Endodermal cell (in vitro differentiated cells): ENCODE measurements at places on chromosomes 4 and X. TPM values are rescaled to one million over a fixed set of nuclear protein-coding genes. Genes with fewer than 3 reads are reported as not detected.

DNA sequence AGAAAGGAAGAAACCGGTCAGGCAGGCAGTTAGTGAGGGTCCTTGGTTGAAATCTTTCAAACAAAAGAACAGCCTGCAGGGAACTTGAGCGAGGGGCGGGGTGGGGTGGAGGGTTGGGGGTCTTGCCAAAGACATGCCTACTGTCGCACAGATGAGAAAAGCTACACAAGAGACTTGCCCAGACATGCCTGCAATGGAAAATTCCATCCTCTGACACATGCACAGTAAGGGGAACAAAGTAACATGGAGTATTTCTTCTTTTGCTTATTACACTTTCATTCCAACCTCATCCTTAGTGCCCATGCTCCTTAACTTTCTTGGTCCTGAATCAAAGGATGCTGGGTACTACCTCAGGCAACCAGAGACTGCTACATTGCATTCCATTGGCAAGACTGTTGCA is 1491.2 kb downstream of the STIM2 start:
- no peaks in the 10 kb centered on the region for H3K4me1 ChIP-seq
- no peaks in the 10 kb centered on the region for H3K27me3 ChIP-seq
- no peak for DNase-seq

GRCh38 chr4:56434599-56435139 is 746 bp downstream of the PPAT start:
- no peaks in the 10 kb centered on the region for H3K4me1 ChIP-seq
- DNase-seq = peak; percentile 85
- H3K27ac ChIP-seq = peak overlapping the region; percentile 67
- H3K27me3 ChIP-seq = no peaks in the 10 kb centered on the region
- peak overlapping the region; percentile 99 for H3K4me3 ChIP-seq

SUPT20HL1 gene
- total RNA-seq = not detected in 3 replicates

CUL4B gene
- total RNA-seq = 50.8 to 70.1 TPM (median 51.8 TPM) in 3 replicates
